Activated gamma-delta T cell treated with Interleukin-2 at 50 U/mL for 16 hours (primary cell): ENCODE measurements at places on chromosomes 16 and 17.
A peak's percentile ranks its signal among the peaks of the same experiment; 100 is the strongest.

GRCh38 chr17:12900474-12900873, 111.2 kb downstream of the ARHGAP44 start:
- no peak for DNase-seq

DNA sequence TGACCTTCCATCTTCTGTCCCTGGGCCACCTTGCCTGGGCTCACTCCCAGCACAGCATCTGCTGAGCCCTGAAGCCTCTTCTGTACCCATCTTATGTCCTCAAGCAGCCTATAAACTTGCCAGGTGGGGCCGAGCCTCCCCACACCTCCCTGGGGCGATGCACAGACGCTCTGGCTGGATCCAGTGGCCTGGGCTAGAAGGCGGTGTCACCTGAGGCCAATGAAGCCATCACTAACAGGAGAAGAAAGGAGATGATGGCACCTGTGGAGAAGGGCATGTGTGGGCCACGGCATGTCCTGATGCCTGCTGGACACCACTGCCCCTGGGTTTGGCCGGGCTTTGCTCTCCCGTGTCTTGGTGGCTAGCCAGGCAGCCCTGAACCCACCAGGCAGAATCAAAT, 45.5 kb downstream of the PEMT start:
- DNase-seq: no peak

GRCh38 chr16:67243481-67243880, 3.8 kb downstream of the FHOD1 start:
- no peak for DNase-seq

DNA sequence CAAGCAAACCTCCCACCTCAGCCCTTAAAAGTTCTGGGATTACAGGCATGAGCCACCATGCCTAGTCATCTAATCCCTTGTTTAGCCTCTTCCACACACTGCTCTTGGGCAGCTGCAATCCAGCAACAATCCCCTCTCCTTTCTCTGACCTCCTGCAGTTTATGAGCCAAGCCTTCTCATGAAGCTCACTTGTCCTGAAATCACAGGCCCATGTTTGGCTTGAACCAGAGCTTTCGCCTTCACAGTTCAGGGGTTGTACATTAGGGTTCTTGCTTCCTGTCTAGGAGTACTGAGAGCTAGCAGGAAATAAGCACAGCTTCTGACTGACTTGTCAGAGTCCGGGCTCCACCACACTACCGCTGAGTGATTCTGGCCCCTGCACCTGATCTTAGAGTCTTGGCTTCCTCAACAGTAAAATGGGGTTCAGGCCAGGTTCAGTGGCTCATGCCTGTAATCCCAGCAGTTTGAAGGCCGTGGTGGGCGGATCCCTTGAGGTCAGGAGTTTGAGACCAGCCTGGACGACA, 16.3 kb downstream of the ERAL1 start:
- DNase-seq: peak; percentile 33

- no peak for DNase-seq
These were observed 438.1 kb upstream of the CCL2 start for GRCh38 chr17:33816842-33817617.

GRCh38 chr16:29911676-29912010, 11.4 kb downstream of the ASPHD1 start:
- DNase-seq: no peak
